G401 (cell line): ENCODE measurements at places on chromosomes 5 and 9. TPM values are rescaled to one million over a fixed set of nuclear protein-coding genes. Genes with fewer than 3 reads are reported as not detected.

GRCh38 chr5:72067682-72068470 is 39.4 kb upstream of the MAP1B start:
- no peak for DNase-seq

DNA sequence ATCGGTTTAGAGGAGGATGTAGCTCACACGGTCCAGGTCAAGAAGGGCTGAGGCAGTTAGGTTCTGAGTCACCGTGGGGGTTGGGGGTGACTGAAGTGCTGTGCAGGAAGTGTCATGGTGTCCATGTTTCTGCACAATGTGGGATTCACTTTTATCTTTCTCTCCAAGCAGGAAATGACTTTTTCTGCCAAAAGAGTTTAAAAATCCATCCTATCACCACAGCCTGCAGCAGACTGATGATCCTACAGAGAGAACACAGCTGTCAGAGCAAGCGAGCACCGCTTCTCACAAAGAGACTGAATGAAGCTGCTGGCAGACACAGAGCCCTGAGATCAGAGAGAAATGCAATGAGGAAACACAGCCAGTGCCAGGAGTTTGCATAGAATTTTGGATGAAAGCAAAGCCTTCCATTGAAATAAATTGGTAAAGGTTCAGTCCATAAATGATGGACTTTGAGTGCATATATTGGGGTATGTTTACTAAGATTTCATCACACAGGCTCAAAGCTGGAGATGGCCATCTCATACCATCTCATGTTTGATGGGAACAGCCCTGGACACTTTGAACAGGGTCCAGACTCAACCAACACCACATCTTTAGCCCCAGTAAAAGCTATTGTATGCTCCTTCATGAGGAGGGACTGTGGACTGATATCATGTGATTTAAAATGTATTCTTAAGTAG is 213.9 kb upstream of the FBXL7 start:
- no peak for DNase-seq

DNA sequence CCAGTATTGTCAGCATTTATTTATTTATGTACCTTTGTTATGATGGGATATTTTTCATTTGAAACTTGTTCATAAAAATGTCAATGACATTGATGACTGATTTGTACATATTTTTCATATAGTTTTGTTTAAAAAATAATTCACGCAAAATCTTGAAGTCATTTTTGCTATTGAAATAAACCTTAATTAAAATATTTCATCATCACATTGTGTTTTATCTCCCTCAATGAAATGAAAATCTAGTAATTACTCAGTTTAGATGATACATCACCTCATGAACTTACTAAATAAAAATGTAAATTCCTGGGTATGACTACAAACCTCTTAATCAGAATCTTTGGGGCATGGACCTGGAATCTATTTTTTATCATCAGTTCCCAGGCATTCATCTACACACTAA is 89.6 kb downstream of the OSMR start:
- no peak for DNase-seq

GRCh38 chr9:129351058-129351641 is 173.1 kb upstream of the IER5L start:
- peak; percentile 39 for DNase-seq

GRCh38 chr9:85484235-85484634 is 257.5 kb downstream of the AGTPBP1 start:
- DNase-seq: no peak

STPG3 gene
- total RNA-seq: not detected in 2 replicates

KCTD16 gene
- 0.18 TPM in 1 of 2 replicates, not detected in the other for total RNA-seq

GABBR2 gene
- not detected in 2 replicates for total RNA-seq

F12 gene
- 3.1 and 11.4 TPM in 2 replicates for total RNA-seq

DAB2 gene
- total RNA-seq: not detected in 2 replicates

DDX4 gene
- not detected in 2 replicates for total RNA-seq
